ENCODE measurements at places on chromosomes 2 and 18.

DNA sequence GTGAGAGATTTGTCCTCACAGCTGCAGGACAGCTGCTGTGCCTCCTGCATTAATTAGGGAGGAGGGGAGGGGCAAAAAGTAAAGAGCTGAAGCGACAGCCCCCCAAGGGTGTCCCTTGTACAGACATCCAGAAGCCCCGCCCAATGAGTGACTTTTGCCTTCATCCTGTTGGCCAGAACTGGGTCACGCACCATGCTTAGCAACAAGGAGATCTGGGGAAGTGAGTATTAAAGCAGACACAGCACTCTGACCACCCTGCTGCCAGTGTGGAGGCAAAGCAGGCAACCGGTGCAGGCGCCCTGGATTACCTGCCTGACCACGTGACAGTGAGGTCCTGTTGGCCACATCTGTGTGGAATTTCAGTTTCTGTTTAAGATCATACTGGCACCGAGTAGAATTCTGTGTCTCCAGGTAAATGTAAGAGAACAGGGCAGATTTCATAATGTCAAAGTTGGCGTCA, 21.5 kb upstream of the BIN1 start:
- DNase-seq: no peak

GRCh38 chr2:197369228-197369932, 58.8 kb upstream of the ANKRD44 start:
- no peak for DNase-seq

DNA sequence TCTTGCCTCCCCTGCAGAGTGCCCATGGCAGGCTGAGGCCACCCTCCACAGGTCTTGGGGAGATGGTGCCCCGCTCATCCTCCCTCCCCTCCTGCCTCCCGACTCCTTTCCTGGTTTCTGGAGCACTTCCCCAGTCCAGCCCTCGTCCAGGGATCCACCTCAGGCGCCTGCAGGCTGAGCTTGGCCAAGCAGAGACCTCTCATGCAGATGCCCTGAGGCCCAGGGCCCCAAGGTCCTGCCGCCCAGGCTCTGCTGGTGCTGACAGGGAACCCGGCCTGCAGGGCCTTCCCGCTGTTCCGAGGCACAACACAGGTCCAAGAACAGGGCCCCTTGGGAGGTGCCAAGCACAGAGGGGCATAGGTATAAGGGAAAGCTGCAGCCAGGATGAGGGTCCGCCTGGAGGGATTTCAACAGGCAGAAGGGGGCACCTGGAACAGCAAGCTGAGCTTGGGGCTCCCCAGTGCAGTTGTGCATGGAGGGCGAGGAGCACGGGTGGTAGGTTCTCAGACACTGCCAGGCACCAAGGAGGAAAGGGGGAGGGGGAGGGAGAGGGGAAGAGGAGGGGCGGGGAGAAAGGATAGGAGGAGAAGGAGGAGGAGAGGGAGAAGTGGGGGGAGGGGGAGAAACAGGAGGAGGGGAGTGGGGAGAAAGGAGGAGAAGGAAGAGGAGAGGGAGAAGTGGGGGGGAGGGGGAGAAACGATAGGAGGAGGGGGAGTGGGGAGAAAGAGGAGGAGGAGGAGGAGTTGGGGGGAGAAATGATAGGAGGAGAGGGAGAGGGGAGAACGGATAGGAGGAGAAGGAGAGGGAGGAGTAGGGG, 1.2 kb upstream of the ANO7 start:
- DNase-seq: no peak

GRCh38 chr2:53694096-53694771, 73.4 kb upstream of the CHAC2 start:
- DNase-seq: no peak

DNA sequence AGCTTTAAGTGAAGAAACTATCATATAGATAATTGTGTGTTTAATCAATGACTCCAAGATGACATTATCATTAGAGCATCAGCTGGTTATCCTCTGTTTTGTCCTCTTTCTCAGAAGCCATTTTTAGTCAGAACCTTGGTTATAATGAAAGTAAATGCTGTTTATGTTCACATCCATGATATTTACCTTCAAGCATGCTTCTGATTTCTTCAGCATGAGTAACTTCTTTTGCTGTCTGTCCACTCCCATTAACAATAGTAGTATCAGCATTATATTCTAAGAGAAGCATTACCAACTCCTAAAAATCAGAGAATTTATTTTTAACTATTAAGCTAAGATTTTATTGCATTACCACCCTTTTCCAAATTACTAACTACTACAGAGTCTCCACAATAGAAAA, 56.3 kb downstream of the OSBPL1A start:
- DNase-seq: no peak

DNA sequence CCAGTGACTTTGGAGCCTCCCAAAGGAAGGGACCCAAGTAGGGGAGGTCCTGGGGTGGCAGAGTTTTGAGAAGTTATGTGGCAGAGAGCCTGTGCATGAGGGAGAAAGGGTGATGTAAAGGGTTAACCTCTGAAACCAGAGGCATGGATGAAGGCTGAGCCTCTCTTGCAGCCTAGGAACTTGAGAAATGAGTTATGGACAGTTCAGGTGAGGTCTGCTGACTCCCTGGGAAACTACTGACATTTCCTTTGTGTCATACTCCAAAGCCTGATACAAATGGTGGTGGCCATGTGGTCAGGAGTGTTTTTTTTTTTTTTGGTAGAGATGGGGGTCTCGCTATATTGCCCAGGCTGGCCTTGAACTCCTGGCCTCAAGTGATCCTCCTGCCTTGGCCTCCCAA, 12.4 kb upstream of the GNLY start:
- DNase-seq: no peak

- DNase-seq: no peak
These were observed 360.0 kb upstream of the LRATD1 start for GRCh38 chr2:14272396-14273075.

- no peak for DNase-seq
These were observed at the start of gene TNS1 for GRCh38 chr2:218002845-218003180. Gene TNS1 (minus strand): TSS chr2:218002995. CDS start chr2:218002872, 123 bp downstream.

DNA sequence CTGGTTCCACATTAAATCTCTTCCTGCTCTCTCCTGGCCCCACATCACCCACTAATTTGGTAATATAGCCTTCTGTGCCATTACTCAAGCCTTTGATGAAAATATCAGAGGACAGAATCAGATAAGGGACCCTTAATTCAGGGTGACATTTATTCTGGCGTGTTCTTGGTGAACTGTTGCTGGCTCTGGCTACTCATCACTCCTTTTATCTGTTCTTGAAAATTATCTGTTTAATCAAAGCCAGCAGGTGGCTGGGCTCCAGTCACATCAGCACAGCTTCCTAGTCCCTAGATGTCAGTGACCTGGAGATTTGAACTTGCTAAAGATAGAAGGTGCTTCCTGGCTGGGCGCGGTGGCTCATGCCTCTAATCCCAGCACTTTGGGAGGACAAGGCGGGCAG, 26.9 kb upstream of the SLC35F6 start:
- DNase-seq: no peak

GRCh38 chr2:223235986-223236385, 184.0 kb downstream of the KCNE4 start:
- DNase-seq: no peak

- no peak for DNase-seq
These were observed 320.0 kb downstream of the NCKAP5 start for GRCh38 chr2:133248264-133248663.

DNA sequence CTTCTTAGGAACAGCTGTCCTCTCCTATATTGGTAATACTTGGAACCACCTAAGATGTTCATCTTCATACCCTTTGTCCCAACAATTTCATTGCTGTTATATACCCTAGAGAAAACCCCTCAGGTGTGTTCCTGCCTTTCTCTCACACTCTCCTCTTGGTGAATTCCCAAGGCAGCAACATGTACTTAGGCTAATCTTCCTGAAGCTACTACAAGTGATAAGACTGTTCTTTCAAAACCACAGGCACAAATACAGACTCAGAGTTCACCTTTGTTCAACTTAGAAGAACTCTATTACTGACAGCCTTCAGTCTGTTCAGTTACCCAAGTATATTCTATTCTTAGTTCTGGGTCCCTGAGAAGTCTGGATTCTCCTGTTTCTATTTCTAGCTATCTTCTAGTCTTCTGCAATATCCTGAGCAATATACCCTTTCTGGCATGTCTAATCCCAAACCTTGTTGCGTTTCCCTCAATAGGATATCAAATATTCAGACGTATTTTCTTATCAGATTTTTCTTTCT, 247.7 kb upstream of the STON1 start:
- no peak for DNase-seq

GRCh38 chr2:231360881-231361371, 34.6 kb upstream of the B3GNT7 start:
- DNase-seq: no peak

GRCh38 chr2:176473177-176473576, 203.9 kb downstream of the MTX2 start:
- no peak for DNase-seq

DNA sequence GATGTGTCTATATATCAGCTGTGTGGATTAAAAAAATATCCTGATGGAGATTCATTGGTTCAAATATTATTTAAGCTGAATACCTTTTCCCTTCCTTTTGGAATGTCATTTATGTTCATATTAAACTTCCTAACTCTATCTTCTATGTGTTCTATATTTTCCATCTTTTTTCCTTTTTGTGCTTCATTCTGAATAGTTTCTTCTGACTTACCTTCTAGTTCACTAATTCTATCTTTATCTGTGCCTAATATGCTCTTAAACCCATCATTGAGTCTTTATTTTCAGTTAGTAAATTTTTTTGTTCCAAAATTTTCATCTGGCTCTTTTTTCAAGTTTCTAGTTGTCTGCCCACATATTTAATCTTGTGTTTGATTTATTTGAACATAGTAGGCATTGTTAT, 219.4 kb upstream of the STON1 start:
- no peak for DNase-seq

- DNase-seq: no peak
These were observed 59.2 kb downstream of the SMAD2 start for GRCh38 chr18:47871288-47871687.

DNA sequence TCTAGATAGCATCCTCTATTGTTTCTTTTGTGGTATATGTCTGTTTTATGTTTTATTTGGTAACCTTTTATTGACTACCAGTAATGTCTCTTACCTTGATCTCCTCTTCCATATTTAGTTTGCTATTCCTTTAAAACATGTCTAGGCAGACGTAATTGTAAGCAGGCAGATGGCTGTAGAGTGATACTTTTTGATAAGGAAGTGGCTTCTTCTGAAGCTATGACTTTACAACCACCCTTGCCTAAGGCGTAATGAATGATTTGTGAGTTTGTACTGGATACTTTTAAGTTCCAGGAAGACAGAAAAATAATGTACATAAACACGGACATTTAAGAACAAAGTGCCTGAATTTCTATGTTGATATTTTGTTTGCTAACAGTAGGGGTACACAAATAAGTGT, 85.6 kb downstream of the ZNF804A start:
- DNase-seq: no peak

GRCh38 chr18:63949068-63949737, at the start of gene HMSD:
Gene HMSD (plus strand): TSS chr18:63949301. CDS start chr18:63953456, 4,155 bp downstream.
- DNase-seq: no peak

DNA sequence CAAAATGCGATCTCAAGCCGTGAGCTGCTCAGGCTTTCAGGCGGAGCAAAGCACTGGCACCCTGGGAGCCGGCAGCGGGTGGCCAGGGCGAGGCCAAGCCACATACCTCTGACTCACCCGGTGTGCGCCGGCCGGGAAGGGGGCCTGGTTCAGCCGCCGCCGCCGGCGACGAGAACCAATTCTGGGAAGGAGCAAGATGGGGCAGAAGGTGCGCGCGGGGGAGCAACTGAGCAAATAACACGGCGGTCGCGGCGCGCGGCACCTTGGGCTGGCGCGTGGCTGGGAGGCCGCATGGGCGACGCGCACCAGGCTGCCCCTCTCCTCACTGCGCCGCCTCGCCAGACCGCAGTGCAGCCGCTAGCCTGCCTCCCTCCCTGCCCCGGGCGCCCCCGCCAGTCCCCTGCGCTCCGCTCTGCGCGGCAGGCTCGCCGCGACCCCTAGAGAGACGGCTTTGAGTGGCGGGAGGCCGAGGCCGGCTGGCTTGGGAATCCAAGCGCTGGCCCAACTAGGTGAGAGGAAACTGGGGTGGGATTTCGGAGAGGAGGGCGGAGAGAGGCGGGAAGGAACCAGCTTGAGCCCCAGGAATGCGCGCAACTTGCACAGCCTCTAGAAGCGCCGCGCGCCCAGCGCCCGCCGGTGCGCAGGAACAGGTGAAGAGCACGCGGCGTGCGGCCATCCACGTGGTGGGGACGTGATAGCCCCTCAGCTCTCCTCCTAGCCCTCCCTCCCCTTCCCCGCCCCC, 3.2 kb downstream of the NRP2 start:
- DNase-seq: no peak

- no peak for DNase-seq
These were observed 2.7 kb upstream of the SERTAD2 start for GRCh38 chr2:64656379-64656778.

- DNase-seq: no peak
These were observed 143.4 kb downstream of the UBE2E3 start for GRCh38 chr2:181123798-181124231.

- DNase-seq: no peak
These were observed 81.1 kb downstream of the RAPH1 start for GRCh38 chr2:203453858-203454451.

DNA sequence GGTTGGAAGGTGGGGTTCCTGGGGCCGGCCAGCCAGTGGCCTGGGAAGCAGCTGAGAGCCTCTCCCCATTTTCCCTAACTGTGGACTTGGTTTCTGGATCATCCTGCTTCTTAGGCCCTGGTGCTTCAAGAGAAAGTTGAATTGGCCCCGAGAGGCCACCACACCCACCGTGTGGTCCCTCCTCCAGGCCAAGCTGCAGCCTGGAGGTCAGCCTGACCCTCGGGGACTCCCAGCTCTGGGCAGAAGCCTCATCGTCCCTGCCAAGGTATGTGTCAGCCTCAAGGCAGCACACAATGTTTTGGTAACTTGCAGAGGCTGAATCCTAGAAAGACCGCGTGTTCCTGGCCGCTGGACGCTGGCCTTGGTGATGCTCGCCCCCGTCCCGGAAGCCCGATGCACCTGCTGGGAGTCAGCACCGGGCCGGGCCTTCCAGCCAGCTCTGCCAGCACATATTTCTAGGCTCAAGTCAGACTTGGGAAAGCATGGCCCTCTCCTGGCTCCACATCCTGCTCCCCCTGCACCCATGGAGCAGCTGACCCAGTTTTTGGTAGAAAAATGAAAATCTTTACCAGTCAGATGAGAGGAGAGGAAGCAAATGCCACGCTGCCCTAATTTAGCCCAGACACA, 72.6 kb downstream of the ACTR2 start:
- DNase-seq: no peak

- DNase-seq: no peak
These were observed 43.0 kb upstream of the RAB6C start for GRCh38 chr2:129936334-129936934.

GRCh38 chr2:69033461-69034095, 20.6 kb downstream of the ANTXR1 start:
- DNase-seq: no peak

- no peak for DNase-seq
These were observed 95.1 kb downstream of the SPTBN1 start for GRCh38 chr2:54551123-54551756.

- no peak for DNase-seq
These were observed 5.6 kb downstream of the IKZF2 start for GRCh38 chr2:213145715-213146242.

- no peak for DNase-seq
These were observed 201.7 kb downstream of the MYO1B start for GRCh38 chr2:191446910-191447309.
